Pancreas (tissue), 10 donors: ENCODE measurements at places on chromosomes 6 and 20. TPM values are rescaled to one million over a fixed set of nuclear protein-coding genes. Genes with fewer than 3 reads are reported as not detected.

ADTRP gene
- not detected for polyA plus RNA-seq

FAXC gene
- polyA plus RNA-seq: 6.3 TPM

PTGIS gene
- 1.6 TPM for polyA plus RNA-seq

TRIM10 gene
- not detected for polyA plus RNA-seq

PSORS1C1 gene
- polyA plus RNA-seq: 1.9 TPM

TAF11 gene
- polyA plus RNA-seq: 20.0 TPM

PTCRA gene
- polyA plus RNA-seq: not detected

COL12A1 gene
- 2.0 TPM for polyA plus RNA-seq

CRISP3 gene
- 0.49 TPM for polyA plus RNA-seq

MYLK2 gene
- polyA plus RNA-seq: 4.8 TPM

SAPCD1 gene
- 11.1 TPM for polyA plus RNA-seq

RIPOR3 gene
- polyA plus RNA-seq: 8.1 TPM

ASIP gene
- not detected for polyA plus RNA-seq

MAFB gene
- 48.0 TPM for polyA plus RNA-seq

C20orf202 gene
- not detected for polyA plus RNA-seq

TP53TG5 gene
- not detected for polyA plus RNA-seq

TFAP2B gene
- not detected for polyA plus RNA-seq

CRISP2 gene
- 0.65 TPM for polyA plus RNA-seq

SNAI1 gene
- 2.1 TPM for polyA plus RNA-seq

BTN1A1 gene
- polyA plus RNA-seq: not detected

PRICKLE4 gene
- 2.6 TPM for polyA plus RNA-seq

PLEKHG1 gene
- polyA plus RNA-seq: 1.3 TPM

COL21A1 gene
- 0.30 TPM for polyA plus RNA-seq

SLC4A11 gene
- polyA plus RNA-seq: 1.1 TPM

PLN gene
- polyA plus RNA-seq: 2.1 TPM

NFKBIE gene
- 10.1 TPM for polyA plus RNA-seq

DOK5 gene
- polyA plus RNA-seq: 0.38 TPM

MACROD2 gene
- 1.7 TPM for polyA plus RNA-seq

FAM83D gene
- polyA plus RNA-seq: 0.38 TPM

ENPP1 gene
- polyA plus RNA-seq: 5.6 TPM

PEDS1 gene
- polyA plus RNA-seq: 11.0 TPM

QRSL1 gene
- polyA plus RNA-seq: 3.2 TPM

PDYN gene
- not detected for polyA plus RNA-seq

PNLDC1 gene
- polyA plus RNA-seq: 1.4 TPM

KIAA0408 gene
- 1.3 TPM for polyA plus RNA-seq

OR12D3 gene
- polyA plus RNA-seq: not detected

FAM209B gene
- polyA plus RNA-seq: 2.0 TPM

MUC21 gene
- 0.23 TPM for polyA plus RNA-seq

MDN1 gene
- 27.5 TPM for polyA plus RNA-seq

ARMC12 gene
- polyA plus RNA-seq: 2.2 TPM

ADGRF5 gene
- polyA plus RNA-seq: 2.6 TPM

GPLD1 gene
- polyA plus RNA-seq: 0.73 TPM

SLC25A27 gene
- polyA plus RNA-seq: 63.2 TPM

C6orf62 gene
- 45.7 TPM for polyA plus RNA-seq

UBE2C gene
- polyA plus RNA-seq: 0.31 TPM

CYP39A1 gene
- 3.0 TPM for polyA plus RNA-seq

C20orf96 gene
- polyA plus RNA-seq: 6.8 TPM

DEF6 gene
- 40.6 TPM for polyA plus RNA-seq

RAD21L1 gene
- not detected for polyA plus RNA-seq

FNDC1 gene
- 0.21 TPM for polyA plus RNA-seq

SLC32A1 gene
- polyA plus RNA-seq: not detected

OR2H1 gene
- not detected for polyA plus RNA-seq

POPDC3 gene
- polyA plus RNA-seq: 3.0 TPM

TENT5A gene
- 3.2 TPM for polyA plus RNA-seq

ABHD16B gene
- 0.53 TPM for polyA plus RNA-seq

MRPL18 gene
- 47.9 TPM for polyA plus RNA-seq
